ENCODE measurements at places on chromosomes 16 and 17.

GRCh38 chr17:21418446-21419298 is 42.5 kb downstream of the KCNJ12 start:
- no peak for DNase-seq

DNA sequence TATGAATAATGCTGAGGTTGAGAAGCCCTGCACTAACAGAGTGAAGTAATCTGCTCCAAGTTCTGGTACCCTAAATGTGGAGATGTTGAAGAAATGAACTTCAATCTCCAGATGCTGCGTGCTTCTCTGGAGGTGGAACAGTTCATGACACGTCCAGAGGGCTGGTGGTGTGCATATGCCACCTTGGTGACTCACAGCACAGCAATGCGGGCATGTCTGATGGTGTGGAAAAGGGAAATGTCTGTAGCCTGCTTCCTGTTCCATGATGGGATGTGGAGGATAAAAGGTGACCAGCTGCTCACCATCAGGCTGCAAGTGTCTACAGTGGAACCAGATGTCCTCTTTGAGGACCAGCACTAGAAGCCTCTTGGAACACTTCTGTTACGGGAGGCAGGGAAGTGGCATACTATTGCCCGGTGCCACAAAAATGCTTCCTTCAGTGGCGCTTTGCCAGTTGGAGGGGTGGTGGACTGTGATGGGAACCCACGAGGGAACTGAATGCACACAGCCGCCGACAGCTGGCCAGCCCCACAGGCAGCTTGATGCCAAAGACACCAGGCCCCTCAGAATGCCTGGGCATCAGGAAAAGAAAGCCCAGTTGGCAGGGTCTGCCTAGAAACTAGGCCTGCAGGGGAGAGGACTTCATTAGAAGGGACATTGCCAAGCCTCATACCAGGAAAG is 19.9 kb downstream of the SNX11 start:
- DNase-seq: no peak

DNA sequence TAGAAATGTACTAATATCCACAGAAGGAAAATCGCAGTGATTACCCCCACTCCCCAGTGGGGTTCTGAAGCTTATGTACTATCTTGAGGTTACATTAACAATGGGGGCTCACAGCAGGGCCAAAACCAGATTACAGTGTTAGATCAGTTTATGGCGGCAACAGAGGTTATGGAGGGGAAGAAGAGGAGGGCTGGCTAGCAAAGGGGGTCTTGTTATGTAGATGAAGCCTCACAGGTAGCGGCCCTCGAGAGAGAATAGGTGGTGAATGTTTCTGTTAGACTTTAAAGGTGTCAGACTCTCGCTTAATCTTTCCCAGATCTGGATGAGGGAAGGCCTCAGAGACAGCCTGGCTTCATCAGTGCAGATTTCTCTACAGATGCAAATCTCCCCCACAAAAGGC is 22.2 kb downstream of the RNF112 start:
- no peak for DNase-seq

GRCh38 chr17:30808785-30809286 is 15.7 kb downstream of the CRLF3 start:
- DNase-seq: no peak

- DNase-seq: no peak
These were observed 70.9 kb upstream of the KIFC3 start for GRCh38 chr16:57873218-57873617.

- DNase-seq: no peak
These were observed 68.8 kb downstream of the ITFG1 start for GRCh38 chr16:47392081-47392480.

GRCh38 chr17:34249061-34249460 is 6.0 kb upstream of the CCL2 start:
- no peak for DNase-seq

GRCh38 chr17:83009414-83010205 is 69.8 kb upstream of the METRNL start:
- no peak for DNase-seq

DNA sequence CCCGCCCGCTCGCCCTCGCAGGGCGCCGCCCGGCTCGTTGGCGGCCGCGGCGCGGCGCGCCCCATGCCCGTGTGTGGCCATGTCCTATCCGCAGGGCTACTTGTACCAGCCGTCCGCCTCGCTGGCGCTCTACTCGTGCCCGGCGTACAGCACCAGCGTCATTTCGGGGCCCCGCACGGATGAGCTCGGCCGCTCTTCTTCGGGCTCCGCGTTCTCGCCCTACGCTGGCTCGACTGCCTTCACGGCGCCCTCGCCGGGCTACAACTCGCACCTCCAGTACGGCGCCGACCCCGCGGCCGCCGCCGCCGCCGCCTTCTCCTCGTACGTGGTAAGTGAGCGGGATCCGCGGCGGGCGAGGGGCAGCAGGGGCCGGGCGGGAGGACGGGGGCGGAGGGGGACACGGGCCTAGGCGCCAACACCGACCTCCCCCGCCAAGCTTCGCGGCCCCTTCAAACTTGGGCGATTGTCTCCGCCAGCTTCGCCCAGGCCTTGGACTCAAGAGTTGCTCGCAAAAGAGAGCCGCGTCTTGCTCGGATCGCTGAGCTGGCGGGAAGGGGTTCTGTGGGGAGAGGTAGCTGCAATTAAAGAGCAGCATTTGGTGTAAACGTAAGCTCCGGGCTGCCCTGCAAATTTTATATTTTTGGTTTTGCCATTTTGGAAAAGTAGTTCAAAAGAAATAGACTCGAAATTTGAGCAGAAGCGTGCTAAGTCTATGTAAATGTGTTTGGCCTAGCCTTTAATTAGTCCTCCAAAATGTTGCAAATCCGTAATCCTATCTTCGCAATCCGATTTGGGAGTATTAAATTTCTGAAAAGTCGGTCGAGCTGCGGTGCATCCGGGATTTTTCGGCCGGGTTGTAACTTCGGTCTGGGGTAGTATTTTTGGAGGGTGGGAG is 702 bp downstream of the IRX5 start:
- DNase-seq: no peak

DNA sequence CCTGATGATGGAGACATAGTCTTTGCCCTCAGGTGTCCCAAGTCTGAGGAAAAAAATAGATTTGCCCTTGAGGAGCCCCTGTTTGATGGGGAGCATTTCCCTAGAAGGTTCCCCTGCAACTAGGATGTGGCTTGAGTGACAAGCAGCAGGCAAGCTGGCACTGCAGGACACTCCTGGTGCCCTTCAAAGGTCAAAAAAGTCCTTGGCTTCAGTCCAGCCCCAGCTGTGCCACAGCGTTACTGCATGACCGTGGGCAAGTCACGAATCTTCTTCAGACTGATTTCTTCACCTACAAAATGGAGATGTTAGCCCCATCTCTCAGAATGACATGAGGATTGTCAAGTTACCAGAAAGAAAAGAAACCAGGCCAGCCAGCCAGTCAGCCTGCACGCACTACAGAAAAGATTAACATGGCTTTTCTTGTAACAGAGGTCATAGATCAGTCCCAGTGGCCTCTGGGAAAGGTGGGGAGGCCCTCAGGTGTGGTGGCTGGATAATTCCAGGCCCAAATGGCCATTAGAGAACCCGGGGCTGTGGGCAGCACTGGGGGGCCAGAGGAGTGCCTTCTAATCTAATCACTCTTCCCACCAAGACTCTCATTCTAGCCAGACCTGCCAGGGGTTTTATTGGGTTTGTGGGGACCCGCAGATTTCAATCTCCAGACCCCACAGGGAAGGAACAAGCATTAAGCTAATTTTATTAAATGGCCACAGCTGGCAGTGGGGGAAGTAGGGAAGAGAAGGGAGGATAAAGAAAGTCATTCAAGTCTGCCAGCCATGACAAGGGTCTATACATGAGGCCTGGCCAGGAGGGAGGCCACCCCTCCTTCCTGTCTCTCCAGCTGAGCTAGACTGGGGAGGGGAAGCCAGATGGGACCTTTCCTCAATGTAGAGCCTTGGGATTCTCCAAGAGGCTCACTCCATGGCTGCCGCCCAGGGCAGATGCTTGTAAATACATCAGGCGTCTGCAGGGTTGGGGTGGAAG is 9.7 kb upstream of the KIF18B start:
- no peak for DNase-seq

- DNase-seq: no peak
These were observed 53.4 kb downstream of the NUP93 start for GRCh38 chr16:56783344-56783743.

DNA sequence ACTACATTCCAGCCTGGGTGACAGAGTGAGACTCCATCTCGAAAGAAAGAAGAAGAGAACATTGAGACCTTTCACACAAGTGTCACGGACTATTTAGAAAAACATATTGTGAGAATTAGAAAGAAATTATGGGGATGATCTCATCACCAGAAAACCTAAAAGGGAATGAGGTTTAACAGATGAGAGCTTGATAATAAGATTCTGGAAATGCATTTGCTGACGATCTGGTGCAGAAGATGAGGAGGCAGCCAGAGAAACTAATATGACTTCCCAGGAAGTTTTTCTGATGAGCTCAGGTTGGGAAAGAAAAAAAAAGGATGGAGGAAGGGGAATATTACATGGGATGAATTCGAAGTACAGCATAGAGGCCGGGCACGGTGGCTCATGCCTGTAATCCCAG is 10.8 kb upstream of the APOH start:
- DNase-seq: no peak

- no peak for DNase-seq
These were observed 25.1 kb downstream of the PLCG2 start for GRCh38 chr16:81804134-81804610.

- peak; percentile 87 for DNase-seq
These were observed 8.9 kb downstream of the UBTF start for GRCh38 chr17:44210342-44211192.

- DNase-seq: no peak
These were observed 138.1 kb downstream of the PARN start for GRCh38 chr16:14491861-14492529.

DNA sequence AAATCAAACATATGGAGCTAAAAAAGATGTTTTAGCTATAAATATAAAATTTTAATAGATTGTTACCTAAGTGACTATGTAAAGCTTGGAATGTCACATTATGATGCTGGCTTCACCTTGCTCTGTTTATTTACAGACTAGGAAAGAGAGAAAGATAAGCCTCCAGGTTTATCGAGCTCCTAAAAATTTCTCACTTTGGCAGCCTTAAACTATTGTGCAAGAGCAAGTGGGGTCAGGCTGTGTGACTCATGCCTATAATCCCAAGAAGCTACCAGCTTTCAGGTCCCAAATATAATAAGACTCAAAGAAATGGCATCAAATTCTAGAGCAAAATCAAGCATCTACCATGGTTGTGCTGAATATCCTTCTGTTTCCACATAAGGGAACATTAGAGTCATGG is 34.3 kb upstream of the PRSS54 start:
- no peak for DNase-seq

GRCh38 chr16:29899516-29900101 is at the start of gene SEZ6L2:
Gene SEZ6L2 (minus strand): TSS chr16:29899550. CDS start chr16:29899019, 531 bp downstream.
- DNase-seq: no peak

DNA sequence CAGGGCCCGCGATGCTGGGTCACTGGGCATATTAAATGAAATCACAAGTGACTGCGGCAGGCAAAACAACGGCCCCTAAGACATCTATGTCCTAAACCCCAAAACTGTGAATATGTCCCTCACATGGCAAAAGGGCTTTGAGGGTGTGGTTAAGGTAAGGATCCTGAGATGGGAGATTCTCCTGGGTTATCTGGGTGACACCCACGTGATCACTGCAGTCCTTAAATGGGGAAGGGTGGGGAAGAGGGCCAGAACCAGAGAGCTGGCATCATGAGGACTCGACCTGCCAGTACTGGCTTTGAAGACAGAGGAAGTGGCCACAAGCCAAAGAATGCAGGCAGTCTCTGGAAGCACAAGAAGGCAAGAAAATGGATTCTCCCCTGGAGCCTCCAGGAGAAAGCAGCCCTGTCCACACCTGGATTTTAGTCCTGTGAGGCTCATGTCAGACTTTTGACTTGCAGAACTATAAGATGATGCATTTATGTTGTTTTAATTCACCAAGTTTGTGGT is 12.5 kb downstream of the COTL1 start:
- DNase-seq: no peak

DNA sequence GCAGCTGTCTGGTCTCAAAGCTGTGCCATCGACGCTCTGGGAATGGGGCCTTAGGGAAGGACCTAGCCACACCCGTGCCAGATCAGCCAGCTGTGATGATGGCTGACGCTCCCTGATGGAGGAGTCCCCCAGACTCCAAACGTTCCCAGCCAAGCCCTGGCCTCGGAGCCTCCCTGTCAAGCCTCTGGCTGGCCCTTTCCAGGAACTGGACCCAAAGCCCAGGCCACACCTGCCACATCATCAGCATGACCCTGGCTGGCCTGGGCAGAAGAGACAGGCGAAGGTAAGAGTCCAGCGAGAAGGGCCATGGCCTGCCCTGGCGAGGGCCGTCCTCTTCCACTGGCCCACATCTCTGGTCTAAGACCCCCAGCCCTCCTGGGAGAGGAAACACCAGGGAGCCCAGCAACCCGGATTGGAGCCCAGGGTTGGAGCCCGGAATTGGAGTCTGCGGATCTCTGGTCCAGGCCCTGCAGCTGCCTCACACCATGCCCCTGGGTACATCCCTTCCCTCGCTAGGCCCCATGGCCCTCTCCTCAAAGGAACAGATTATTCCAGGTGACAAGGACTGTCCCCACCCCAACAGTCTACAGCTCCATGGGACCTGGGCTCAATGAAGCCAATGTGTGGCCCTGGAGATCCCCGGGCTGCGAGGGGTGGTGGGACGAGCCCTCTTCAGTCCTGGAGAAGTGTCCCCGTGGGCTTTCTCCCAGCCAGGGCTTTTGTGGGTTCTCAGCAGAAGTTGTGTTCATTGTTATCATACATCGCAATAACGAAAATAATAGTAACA is 105.1 kb upstream of the TNRC6C start:
- DNase-seq: no peak

DNA sequence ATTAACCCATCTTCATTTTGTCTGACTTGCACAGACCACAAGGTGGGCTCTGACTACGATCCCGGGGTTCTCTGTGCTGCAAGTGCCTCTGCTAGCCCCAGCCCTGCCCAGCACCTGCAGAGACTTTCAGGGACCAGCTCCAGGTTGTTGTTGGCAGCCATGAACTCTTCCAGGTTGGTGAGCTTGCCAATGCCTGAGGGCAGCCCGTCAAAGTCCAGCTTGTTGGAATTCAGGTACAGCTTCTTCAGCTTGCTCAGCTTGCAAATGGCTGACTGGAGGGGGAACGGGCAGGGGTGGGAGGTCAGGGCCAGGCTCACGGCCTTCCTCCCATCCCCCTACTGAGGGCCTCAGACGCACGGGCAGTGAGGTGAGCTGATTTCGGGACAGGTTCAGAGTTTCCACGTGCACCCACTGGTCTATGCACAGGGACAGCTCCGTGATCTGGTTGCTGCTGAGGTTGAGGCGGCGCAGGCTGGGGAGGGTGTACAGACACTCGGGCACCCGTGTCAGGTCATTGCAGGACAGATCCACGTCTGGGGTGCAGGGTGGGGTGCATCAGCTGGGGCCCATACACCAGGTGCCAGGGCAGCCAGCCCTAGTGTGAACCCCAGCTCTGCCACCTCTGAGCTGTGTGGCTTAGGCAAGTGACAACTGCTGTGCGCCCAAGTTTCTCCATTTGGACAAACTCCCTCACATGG is 5.2 kb downstream of the FLII start:
- DNase-seq: no peak
